IPS DF 6.9 (cell line): ENCODE measurements at places on chromosomes 7 and 10.

DNA sequence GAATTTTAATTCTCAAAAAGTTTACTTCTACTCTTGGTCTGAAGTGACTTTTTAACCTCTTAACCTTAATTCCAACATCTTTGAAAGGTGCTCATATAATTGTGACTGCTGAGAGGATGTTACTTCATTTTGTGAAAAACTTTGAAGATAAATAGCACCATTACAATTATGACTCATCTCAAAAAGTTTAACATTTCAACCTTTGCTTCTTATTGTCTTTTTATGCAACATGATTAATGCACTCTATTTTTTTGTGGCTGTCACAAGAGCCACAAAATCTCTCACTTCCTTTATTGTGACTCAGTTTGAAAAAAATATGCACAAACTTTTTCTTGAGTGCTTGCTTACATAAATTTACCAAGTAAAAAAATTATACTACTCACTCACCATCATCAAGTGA lies 383.1 kb downstream of the LRRTM3 start:
- no peak for DNase-seq

- no peak for DNase-seq
These were observed 439.6 kb downstream of the TNS3 start for GRCh38 chr7:47142169-47142866.

- DNase-seq = no peak
These were observed 153.9 kb downstream of the BMPER start for GRCh38 chr7:34059136-34059828.

GRCh38 chr7:1232103-1232466 lies 587 bp upstream of the UNCX start:
- DNase-seq = no peak

- DNase-seq = no peak
These were observed 32.4 kb upstream of the GRB10 start for GRCh38 chr7:50815138-50815537.

DNA sequence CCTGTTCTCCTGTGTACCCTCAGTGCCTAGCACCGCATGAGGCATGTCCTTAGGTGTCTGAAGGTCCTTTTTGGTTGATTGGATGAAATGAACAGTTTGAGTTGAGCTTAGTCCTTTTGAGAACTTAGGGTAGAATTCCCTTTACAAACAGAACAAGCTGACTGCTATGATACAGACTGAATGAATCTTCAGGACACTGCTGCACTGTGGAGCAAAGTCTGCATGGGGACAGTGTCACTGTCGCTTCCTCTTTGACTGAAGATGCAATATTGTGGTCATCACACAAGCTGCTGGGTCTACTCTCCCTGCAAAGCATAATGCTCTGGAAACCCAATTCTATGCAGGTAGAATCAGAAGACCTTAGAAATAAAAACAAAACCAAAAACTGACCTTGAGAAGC lies 8.6 kb upstream of the PLAU start:
- no peak for DNase-seq

GRCh38 chr7:99141841-99142726 lies 1.8 kb downstream of the SMURF1 start:
- no peak for DNase-seq

GRCh38 chr10:86123715-86124114 lies 242.9 kb downstream of the GRID1 start:
- no peak for DNase-seq

GRCh38 chr7:135658564-135658963 lies 3.8 kb upstream of the STMP1 start:
- no peak for DNase-seq

DNA sequence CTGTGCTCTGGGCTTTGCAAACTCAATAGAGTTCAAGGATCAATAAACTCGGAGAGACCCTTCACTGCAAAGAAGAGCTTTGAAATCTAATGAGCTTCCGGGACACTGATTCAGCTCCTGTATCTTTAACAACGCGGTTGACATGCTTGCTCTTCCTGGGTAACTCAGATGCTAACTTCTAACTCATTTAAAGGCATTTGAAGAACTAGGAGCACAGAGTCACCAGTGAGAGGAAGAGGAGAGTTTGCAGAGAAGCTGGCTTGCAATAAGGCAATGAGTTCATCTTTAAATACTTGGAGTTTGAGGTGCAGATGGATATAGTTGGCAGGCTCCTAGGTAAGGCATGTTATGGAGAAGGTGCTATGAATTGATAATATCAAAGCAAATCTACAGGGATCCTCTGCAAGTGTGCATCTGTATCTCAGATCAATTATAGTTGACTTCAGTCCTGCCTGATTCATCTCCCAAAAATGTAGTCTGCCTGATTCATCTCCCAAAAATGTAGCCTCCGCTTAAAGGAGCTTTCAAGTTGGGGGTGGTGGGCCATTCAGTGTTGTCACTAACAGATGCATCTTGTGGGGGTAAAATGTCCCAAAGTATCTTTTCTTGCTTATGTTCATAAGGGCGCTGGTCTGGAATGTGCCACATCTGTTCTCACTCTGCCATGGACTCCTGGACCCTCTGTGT lies 182.5 kb upstream of the PRSS58 start:
- no peak for DNase-seq

- no peak for DNase-seq
These were observed 151.4 kb upstream of the PPP1R3A start for GRCh38 chr7:114070246-114070645.

DNA sequence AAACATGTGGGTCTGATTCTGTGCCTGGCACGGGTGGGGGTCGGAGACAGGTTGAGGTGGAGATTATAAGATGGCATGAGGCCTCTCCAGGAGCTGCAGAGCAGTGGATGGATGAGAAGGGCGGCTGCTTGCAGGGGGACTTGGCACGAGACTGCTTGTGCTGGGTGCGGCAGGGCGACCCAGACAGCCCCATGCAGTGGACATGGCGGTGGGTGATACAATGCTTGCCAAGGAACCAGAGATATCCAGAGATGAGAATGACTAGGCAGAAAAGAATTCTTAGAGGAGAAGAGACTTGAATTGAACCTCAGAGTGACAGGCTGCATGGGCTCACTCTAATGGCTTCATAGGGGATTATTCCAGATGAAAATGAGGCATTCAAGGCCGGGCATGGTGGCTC lies 145.4 kb downstream of the NEURL1 start:
- no peak for DNase-seq

DNA sequence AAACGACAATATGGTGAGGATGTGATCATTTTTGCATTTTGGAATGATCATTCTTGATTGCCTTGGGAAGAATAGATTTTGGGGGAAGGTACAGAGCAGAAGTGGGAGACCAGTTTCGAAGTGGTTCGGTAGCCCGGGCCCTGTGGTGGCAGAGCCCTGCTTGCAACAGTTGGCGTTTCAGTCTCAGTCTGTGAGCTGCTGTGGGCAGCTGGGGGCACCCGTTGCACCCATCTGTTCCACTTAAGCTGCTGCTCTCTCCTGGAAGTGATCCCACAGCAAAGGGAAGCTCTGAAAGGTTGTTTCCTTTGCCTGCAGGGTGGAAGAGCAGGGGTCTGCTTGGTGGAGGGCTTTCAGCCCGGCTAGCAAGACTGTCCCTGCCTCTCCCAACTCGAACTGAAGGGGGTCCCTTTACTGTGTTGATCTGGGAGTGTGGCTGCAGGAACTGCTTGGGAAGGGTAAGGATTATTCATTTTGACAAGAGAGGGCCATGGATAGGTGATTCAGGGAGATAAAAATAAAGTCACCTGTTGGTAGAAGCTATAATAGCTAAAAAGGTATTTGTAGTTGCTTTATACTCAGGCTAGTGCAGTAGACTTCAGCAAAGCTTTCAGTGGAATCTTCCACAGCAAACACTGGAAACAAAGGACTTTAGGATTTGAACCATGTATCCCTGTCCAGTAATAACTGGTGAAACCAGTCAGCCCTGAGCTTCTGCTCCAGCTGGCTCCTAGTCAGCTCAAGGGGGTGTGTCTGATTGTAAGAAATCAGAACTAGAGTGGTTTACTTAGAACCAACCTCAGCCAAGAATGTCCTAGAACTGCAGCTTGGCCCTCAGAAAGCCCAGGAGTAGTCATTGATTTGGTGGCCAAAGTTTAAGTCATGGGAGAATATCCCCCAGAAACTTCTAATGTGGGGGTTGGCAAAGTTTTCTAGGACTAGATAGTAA lies 53.1 kb upstream of the PDCD4 start:
- no peak for DNase-seq

DNA sequence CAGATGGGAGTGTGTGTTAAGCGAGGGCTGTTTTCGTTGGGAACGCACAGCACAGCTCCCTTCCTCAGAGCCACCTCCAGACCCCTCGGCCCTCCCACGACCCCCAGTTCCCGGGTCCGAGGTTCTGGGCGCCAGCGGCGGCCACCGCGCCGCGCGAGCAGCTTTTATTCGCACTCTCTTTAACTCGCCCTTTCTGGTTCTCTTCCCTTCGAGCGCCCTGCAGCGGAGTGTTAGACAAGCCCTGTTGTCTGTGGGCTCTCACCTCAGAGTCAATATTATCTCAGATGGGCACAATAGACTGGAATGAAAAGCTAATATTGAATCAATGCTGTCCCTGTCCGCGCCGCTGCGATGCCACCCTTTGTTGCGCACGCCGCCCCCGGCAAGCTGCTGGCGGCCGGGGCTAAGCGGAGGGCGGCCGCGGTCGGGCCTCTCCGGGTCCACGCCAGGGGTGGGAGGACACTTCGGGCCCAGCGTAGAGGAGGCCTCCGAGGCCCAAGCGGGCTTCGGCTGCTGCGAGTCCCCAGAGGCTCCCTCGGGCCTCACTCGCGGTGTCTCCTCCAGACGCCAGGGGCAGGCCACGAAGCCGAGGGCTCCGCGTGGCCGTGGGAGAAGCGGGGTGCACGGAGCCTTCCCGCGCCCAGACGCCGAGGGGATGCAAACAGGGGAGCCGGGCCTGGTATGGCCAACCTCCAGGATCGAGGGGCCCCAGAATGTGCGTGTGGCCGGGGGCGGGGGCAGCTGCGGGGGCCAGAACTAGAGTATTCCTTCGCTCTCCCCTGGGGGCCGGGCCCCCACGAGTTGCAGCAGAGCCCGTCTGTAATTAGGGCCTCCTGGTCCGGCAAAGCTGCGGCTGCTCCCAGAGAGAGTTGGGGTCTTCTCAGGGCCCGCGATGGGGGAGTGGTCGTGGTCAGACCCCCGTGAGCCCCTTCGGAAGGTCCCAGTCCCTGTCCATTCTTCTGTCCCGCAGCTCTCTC lies 7.9 kb upstream of the EMX2 start:
- DNase-seq = no peak

DNA sequence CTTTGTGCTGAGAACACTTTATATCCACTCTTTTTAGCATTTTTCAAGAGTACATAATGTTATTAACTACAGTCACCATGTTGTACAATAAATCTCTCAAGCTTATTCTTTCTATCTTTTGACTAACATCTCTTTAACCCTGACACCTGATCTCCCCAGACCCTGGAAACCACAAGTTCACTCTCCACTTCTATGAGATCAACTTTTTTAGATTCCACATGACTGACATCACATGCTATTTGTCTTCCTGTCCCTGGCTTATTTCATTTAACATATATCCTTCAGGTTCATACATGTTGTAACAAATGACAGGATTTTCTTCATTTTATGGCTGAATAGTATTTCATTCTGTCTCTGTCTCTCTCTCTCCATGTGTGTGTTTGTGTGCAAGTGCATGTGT lies 15.5 kb downstream of the SLC13A1 start:
- no peak for DNase-seq

DNA sequence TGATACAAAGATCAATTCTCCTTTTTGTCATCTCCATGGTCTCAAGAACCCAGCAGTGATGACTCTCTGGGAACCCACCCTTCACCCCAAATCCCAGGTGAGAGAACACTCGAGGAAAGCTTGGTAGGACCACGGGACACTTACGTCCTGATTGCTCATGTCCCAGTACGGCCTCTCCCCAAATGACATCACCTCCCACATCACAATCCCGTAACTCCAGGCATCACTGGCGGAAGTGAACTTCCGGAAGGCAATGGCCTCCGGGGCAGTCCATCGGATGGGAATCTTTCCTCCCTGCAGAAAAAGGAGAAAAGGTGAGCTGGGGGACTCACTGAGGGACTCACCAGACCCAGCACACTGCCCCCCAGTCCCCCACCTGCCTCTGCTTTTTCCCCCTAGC lies 21.0 kb downstream of the EPHB4 start:
- no peak for DNase-seq

GRCh38 chr7:131883196-131883595 lies 326.8 kb upstream of the PODXL start:
- DNase-seq = no peak

GRCh38 chr7:139446051-139446890 lies 37.2 kb downstream of the KLRG2 start:
- no peak for DNase-seq

- no peak for DNase-seq
These were observed 255.1 kb upstream of the MKLN1 start for GRCh38 chr7:131072505-131073091.

- no peak for DNase-seq
These were observed 48.6 kb downstream of the ARHGAP19 start for GRCh38 chr10:97243836-97244235.

DNA sequence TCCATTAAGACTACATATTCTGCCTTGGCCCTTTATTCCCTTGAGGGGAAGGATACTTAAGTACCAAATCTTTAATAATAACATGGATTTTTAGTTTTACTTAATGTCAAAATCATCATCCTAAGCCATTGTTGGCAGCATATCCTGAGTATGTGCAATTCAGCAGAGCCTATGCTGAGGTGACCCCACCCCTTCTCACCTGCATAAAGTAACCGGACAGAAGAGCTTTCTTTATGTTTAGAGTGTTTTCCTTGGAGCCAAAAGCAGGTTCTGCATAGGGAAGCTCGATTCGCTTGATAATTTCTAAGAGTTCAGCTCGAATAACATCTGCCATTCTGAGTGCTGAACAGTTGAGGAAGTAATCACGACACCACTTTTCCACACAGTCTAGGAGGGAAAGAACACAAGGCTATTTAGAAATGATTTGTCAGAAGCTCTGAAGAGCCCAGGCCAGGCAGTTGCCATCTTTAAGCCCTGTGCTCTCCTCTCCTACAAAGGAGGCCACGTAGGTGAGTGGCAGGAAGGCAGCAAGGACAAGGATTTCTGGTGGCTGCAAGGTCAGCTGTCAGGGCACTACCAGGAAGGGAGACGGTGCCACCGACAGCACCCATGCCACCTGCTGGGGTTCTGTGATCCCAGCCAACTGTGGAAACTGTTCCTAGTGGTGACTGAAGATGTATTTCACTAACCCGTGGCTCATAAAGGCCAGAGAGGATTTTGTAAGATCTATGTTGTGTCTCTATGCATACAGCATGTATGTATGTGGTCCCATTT lies 15.6 kb downstream of the BCCIP start:
- DNase-seq = no peak

- DNase-seq = no peak
These were observed 81.9 kb downstream of the BMPER start for GRCh38 chr7:33986951-33987947.

GRCh38 chr10:68981074-68981473 lies 7.5 kb upstream of the KIFBP start:
- no peak for DNase-seq

DNA sequence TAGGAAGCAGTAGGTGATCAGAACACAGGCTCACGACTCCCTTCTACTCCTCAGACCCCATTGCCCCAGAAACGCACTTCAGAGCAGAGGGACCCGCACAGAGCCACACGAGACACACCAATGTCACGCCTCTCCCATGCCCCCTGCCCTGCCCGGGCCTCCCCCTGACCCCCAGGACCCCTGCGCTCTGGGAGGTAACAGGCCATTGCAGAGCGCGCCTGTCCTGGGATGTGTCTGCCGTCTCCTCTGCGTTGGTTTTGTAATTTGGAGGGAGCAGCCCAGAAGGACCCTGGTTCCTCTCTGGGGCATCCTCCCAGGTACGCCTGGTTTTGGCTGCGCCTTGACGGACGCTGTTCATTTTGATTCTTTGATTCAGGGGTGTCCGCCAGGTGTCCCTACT lies 85.4 kb downstream of the UNCX start:
- no peak for DNase-seq
